ENCODE measurements at places on chromosomes 16 and 17.
A peak's percentile ranks its signal among the peaks of the same experiment; 100 is the strongest.

GRCh38 chr16:29876594-29877249, 13.7 kb upstream of the CDIPT start:
- DNase-seq, result peak; percentile 45

GRCh38 chr16:31134091-31134571, 1.4 kb downstream of the PRSS8 start:
- no peak for DNase-seq

GRCh38 chr17:79746889-79747507, 16.3 kb downstream of the ENPP7 start:
- DNase-seq, result no peak

DNA sequence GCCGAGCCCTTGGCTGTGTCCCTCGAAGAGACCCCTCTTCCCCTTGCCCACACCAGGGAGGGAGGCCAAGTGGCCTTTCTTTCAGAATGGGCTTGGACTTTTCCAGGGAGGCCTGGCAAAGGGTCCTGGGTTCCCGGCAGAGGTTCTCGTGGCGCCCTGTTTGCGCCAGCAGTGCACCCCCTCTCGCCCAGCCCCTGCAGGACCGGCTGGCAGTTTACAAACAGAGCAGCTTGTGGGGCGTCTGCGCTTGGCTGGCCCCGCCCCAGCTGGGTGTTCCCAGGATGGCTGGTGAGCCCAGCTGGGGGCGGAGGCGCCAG, 137.8 kb upstream of the CIBAR2 start:
- DNase-seq, result no peak

DNA sequence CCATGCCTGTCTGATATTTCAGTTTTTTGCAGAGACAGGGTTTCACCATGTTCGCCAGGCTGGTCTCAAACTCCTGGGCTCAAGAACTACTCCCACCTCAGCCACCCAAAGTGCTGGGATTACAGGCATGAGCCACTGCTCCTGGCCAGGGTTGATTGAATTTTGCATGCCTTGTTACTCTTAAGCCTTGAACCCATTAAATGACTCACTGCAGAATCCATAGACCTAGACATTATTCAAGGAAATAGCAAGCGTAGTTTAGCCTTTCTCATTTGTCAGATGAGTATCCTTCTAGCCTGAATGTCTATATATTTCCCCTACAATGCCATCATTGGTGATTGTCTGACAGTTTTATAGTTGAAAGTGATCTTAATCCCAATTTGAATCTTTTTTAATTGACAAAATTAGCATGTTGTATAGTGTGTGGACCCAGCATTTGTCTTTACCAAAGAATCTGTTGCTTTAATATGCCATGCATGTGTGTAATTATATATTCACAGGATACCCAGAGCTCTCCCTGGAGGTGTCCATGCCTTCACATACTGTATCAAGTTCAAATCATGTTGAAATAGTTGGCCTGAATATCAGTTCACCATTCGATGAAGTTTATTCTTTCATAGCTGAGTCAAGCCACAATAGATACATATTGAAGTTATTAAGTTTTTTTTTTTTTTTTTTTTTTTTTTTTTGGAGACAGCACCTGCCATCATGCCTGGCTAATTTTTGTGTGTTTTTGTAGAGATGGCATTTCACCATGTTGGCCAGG, 321.0 kb downstream of the CPPED1 start:
- no peak for DNase-seq
